Activated naive CD8-positive, alpha-beta T cell treated with anti-CD3 and anti-CD28 coated beads for 36 hours (primary cell): ENCODE measurements at places on chromosomes 4 and X. TPM values are rescaled to one million over a fixed set of nuclear protein-coding genes. Genes with fewer than 3 reads are reported as not detected.

- no peak for DNase-seq
- no peak overlapping the region for H3K27ac ChIP-seq
- H3K27me3 ChIP-seq: peaks cover 4% of the 10 kb centered on the region
- H3K4me3 ChIP-seq: no peak overlapping the region
These were observed 14.3 kb downstream of the H2BW1 start for GRCh38 chrX:103999234-103999633.

GRCh38 chr4:80215449-80216052, 18.2 kb downstream of the PRDM8 start:
- no peak for DNase-seq
- no peaks in the 10 kb centered on the region for H3K36me3 ChIP-seq
- H3K27ac ChIP-seq: no peak overlapping the region

DNA sequence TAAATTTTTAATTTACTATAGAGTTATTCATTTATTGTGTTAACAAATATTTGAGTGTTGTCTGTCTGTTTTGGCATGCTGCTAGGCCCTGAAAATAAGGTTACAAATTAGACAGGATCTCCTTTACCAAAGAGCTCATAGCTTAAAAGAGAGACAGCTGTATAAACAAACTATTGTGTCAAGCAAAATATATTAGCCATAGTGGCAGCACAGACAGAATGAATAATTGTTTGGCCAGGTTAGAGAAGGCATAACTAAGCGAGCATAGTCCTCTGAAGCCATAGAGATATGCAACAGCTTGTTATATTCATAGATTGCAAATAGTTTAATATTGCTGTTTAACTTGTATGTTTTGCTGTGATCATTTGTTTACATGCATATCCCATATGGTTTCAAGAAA, 66.7 kb upstream of the NDUFC1 start:
- DNase-seq: no peak
- H3K4me3 ChIP-seq: no peak overlapping the region
- H3K36me3 ChIP-seq: peaks cover 35% of the 10 kb centered on the region
- no peaks in the 10 kb centered on the region for H3K27me3 ChIP-seq

KIT gene
- total RNA-seq: 0.23 TPM

KIF4A gene
- total RNA-seq: 23.9 TPM

UGT2B11 gene
- not detected for total RNA-seq

DNA sequence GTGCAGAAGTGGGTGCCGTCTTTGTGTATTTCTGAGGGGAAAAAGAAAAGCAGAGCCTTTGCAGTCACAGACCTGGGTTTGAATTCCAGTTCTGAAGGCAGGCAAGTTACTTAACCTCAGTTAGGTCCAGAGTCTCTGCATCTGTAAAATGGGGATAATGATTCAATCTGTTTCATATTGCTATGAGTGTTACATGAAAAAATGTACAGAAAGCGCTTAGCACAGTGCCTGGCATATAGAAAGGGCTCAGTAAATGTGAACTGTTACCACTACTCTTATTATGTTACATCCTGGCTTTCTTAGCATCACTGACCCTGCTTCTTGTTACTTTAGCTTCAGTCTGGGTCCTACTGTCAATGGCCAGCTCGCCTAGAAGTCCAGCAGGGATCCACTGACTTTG, 45.9 kb downstream of the DOCK11 start:
- H3K4me1 ChIP-seq: peaks cover 22% of the 10 kb centered on the region
- peaks cover 9% of the 10 kb centered on the region for H3K36me3 ChIP-seq
- H3K27ac ChIP-seq: no peak overlapping the region
- no peaks in the 10 kb centered on the region for H3K27me3 ChIP-seq
- no peak overlapping the region for H3K4me3 ChIP-seq

FOXR2 gene
- total RNA-seq: not detected

GRCh38 chrX:121122332-121122731, 74.9 kb downstream of the GLUD2 start:
- no peak overlapping the region for H3K27ac ChIP-seq
- no peaks in the 10 kb centered on the region for H3K36me3 ChIP-seq
- H3K27me3 ChIP-seq: no peaks in the 10 kb centered on the region
- no peak overlapping the region for H3K4me3 ChIP-seq

DNA sequence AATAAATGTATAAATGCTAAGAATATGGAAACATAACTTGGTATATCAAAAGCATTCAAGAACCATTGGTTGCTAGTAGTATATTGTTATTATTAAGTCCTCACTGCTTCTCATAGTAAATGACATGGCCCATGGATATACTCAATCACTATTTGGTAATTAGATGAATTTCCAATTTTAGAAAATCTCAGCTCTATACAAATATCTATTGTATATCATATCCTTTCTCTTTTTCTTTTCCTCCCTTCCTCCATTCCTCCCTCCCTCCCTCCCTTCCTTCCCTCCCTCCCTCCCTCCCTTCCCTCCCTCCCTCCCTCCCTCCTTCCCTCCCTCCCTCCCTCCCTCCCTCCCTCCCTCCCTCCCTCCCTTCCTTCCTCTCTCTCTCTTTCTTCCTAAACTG, 514.4 kb upstream of the LCORL start:
- no peak for DNase-seq
- H3K27me3 ChIP-seq: peaks cover 4% of the 10 kb centered on the region
- no peaks in the 10 kb centered on the region for H3K4me1 ChIP-seq
- no peak overlapping the region for H3K27ac ChIP-seq
- H3K4me3 ChIP-seq: no peak overlapping the region

SCML1 gene
- total RNA-seq: 4.0 TPM

GRCh38 chr4:150573534-150573933, 8.4 kb upstream of the MAB21L2 start:
- H3K27me3 ChIP-seq: no peaks in the 10 kb centered on the region
- peak overlapping the region; percentile 38 for H3K27ac ChIP-seq

- H3K27me3 ChIP-seq: no peaks in the 10 kb centered on the region
- peaks cover 5% of the 10 kb centered on the region for H3K36me3 ChIP-seq
- H3K4me3 ChIP-seq: no peak overlapping the region
- H3K4me1 ChIP-seq: no peaks in the 10 kb centered on the region
These were observed 64.7 kb downstream of the SLC7A11 start for GRCh38 chr4:138177278-138177968.

DNA sequence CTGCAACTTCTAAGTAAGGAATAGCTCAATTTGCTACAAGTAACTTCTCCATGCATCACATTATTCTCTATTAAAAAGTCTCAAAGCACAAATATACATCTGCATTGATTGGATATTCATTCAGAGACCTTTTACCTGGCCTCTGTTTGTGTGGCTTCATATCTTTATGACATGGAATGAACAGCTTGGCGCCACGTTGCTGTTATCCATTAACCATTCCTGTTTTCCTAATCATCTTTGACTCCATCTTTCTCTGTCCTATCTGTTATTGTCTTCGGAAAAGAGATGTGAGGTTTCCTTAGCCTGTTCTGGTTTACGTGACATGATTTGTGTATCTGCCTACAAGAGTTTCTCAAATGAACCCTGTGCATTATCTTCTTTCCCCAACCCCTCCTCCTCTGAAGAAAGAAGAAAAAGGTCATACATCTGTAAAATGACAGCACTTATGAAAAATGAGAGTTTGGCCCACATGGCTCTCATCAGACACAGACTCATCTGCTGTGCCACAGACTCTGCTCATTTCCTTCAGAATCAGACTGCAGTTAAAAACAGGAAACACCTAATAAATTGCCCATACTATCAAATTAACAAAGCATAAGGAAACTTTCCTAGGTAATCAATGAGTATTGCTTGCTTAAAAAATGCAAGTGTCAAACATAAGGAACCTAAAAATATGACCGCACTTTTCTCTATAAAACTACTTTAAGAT, 347.6 kb upstream of the FAM241A start:
- no peak overlapping the region for H3K4me3 ChIP-seq
- no peaks in the 10 kb centered on the region for H3K4me1 ChIP-seq
- DNase-seq: no peak
- no peaks in the 10 kb centered on the region for H3K36me3 ChIP-seq
- no peak overlapping the region for H3K27ac ChIP-seq

CT55 gene
- not detected for total RNA-seq

DNA sequence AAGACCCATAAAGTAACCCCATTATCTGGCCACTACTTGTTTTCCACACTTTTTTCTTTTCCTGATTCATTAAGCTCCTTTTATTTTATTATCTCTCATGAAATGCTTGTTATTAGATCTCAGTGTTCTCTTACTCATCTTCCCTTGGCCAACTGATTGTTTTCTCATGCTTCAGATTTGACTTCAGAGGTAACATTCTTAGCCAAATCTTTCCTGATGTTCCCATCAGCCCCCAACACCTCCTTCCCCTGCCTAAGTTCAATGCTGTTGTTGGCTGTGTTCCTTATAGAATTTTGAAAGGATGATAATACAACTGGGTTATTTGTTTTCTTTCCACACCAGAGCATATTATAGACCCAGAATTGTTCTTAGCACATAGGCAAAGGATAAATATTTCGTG, 75.6 kb downstream of the BMPR1B start:
- H3K36me3 ChIP-seq: no peaks in the 10 kb centered on the region
- no peak overlapping the region for H3K27ac ChIP-seq
- no peaks in the 10 kb centered on the region for H3K4me1 ChIP-seq
- H3K27me3 ChIP-seq: no peaks in the 10 kb centered on the region
- no peak overlapping the region for H3K4me3 ChIP-seq
- no peak for DNase-seq

DNA sequence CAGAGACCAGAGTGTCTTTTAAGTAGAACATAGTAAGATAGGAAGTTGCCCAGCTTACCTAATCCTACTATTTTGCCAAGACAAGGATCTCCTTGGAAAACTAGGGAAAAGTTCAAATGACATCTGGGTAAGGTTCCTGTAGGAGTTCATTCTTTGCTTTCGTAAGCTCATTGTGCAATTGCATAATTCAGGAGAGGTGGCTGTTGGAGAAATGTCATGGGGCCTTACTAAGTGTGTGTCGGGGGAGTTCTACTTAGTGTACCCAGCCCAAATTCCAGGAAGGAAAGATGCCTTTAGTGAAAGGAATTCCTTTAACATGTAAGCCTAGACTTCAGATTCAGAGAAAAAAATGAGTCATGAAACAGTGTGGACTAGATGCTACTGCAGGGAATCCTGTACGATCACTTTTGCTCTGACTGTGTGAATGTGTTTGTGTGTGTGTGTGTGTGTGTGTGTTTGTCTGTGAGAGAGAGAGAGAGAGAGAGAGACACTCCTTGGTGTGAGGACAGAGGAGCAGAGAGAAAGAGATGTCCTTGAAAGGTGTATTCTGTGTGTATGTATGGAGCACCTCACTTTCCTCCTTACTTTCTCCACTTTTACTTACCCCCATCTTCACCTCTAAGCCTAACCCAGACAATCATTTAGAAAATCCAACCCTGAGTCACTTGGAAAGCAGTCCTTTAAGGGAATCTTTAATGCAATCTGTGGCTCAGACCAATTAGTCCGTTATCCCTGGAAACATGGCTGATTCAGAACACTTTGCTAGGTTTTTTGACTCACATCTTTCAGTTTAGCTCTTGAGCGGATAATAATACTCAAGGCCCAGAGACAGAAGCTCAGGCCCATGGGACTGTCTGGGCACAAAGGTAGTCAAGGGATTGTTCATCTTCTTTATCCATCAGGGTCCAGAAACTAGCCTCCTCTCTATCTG, 114.5 kb upstream of the ACSL4 start:
- H3K4me1 ChIP-seq: peaks cover 1% of the 10 kb centered on the region
- H3K4me3 ChIP-seq: no peak overlapping the region
- no peaks in the 10 kb centered on the region for H3K27me3 ChIP-seq
- H3K27ac ChIP-seq: no peak overlapping the region

- H3K4me1 ChIP-seq: peaks cover 6% of the 10 kb centered on the region
- peaks cover 20% of the 10 kb centered on the region for H3K36me3 ChIP-seq
- no peak overlapping the region for H3K27ac ChIP-seq
- H3K27me3 ChIP-seq: no peaks in the 10 kb centered on the region
- no peak for DNase-seq
These were observed 33.4 kb downstream of the APOOL start for GRCh38 chrX:85037114-85037513.

- no peak for DNase-seq
- H3K27me3 ChIP-seq: peaks cover 27% of the 10 kb centered on the region
These were observed 29.2 kb downstream of the IGFBP7 start for GRCh38 chr4:57080781-57081650.

DNA sequence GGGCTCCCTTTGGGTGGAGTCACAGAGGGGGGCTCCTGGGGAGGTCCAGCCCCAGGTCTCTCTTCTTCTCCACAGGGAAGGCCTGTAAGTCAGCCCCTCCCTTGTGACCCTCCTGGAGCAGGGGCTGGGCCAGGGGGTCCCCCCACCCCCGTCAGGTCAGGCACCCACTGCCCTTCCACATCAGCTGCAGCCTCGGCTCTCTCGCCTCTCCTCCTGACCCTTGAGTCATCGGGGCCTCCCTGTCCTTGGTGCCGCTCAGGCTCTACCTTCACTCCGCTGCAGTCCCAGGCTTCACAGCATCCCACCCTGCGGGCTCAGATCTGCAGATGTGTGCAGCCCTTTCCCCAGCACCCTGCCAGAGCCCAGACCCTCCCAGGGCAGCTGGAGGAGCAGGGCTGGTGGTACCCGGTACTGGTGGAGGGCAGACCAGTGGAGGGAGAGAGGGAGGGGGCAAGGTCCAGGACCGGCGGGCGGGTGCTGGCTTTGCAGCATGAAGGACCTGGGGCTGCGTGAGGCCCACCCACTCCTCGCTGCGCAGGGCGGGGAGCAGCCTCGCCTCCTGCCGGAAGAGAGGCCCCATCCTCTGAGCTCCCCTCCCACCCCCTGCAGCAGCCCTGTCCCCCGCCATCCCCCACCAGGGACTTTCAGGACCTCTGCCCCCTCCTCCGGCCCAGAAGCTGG, 117.1 kb downstream of the FAM53A start:
- DNase-seq: peak; percentile 0
- H3K36me3 ChIP-seq: no peaks in the 10 kb centered on the region
- peaks cover 7% of the 10 kb centered on the region for H3K27me3 ChIP-seq
- peaks cover 3% of the 10 kb centered on the region for H3K4me1 ChIP-seq
- no peak overlapping the region for H3K4me3 ChIP-seq

GABRA4 gene
- total RNA-seq: not detected

GRCh38 chr4:38482696-38483095, 181.3 kb upstream of the KLF3 start:
- H3K27me3 ChIP-seq: no peaks in the 10 kb centered on the region
- no peak overlapping the region for H3K4me3 ChIP-seq
- H3K4me1 ChIP-seq: peaks cover 7% of the 10 kb centered on the region
- peak overlapping the region; percentile 19 for H3K27ac ChIP-seq

- peaks cover 2% of the 10 kb centered on the region for H3K36me3 ChIP-seq
- no peak overlapping the region for H3K27ac ChIP-seq
- H3K27me3 ChIP-seq: no peaks in the 10 kb centered on the region
- H3K4me3 ChIP-seq: no peak overlapping the region
- peaks cover 1% of the 10 kb centered on the region for H3K4me1 ChIP-seq
- DNase-seq: no peak
These were observed 281.9 kb downstream of the PTTG2 start for GRCh38 chr4:38242101-38242500.

GRCh38 chrX:1205681-1206611, 6.5 kb downstream of the CRLF2 start:
- peak overlapping the region; percentile 60 for H3K4me3 ChIP-seq
- H3K27ac ChIP-seq: no peak overlapping the region
- no peak for DNase-seq
- H3K27me3 ChIP-seq: peaks cover 10% of the 10 kb centered on the region

GRCh38 chrX:125202591-125203248, 117.0 kb upstream of the TEX13C start:
- H3K27me3 ChIP-seq: peaks cover 53% of the 10 kb centered on the region
- no peak for DNase-seq
- H3K4me1 ChIP-seq: peaks cover 13% of the 10 kb centered on the region

DNA sequence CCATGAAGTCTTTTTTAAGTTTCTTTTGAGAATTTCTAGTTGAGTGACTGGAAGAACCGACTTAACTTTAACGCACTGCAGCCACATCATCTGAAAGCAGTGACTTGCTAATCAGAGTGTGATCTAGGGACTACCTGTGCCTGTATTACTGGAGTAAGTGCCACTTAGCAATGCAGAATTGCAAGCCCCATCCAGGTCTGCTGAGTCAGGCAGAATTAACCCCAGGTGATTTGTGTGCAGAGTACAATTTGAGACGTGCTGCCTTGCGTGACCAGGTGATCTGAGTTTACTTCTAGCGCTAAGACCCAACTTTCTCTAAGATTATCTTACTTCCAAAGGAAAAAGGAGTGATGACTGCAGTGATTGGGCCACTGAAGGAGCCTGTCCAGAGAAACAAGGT, 85.3 kb downstream of the CLCN4 start:
- DNase-seq: no peak
- H3K27ac ChIP-seq: no peak overlapping the region
